ENCODE measurements at places on chromosomes 13 and 19.
A peak's percentile ranks its signal among the peaks of the same experiment; 100 is the strongest.

- DNase-seq, result no peak
Measured at GRCh38 chr13:55516610-55517009, 1624.1 kb upstream of the PRR20A start.

- no peak for DNase-seq
Measured at GRCh38 chr13:30690282-30691188, 44.8 kb upstream of the ALOX5AP start.

DNA sequence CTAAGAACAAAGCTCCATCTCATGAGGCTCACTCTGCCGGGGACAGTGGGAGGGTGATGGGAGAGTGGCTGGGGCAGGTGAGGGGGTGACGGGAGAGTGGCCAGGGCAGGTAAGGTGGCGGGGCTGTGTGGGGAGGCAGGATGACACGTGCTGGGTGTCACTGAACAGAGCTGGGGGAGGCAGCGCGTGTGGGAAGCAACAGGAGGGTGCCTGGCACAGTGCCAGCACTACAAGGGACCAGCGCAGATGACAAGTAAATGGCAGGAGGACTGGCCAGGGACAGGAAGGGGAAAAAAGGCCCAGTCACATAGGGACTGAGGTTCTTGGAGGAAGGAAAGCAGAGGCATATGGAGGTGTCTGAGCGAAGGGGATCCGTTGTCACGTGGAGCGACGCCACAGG is 129.9 kb downstream of the RNF17 start:
- no peak for DNase-seq

GRCh38 chr19:55370305-55370988 is at the start of gene IL11:
IL11 (minus strand) TSS chr19:55370463; CDS start chr19:55370310, 153 bp downstream.
- no peak for DNase-seq

DNA sequence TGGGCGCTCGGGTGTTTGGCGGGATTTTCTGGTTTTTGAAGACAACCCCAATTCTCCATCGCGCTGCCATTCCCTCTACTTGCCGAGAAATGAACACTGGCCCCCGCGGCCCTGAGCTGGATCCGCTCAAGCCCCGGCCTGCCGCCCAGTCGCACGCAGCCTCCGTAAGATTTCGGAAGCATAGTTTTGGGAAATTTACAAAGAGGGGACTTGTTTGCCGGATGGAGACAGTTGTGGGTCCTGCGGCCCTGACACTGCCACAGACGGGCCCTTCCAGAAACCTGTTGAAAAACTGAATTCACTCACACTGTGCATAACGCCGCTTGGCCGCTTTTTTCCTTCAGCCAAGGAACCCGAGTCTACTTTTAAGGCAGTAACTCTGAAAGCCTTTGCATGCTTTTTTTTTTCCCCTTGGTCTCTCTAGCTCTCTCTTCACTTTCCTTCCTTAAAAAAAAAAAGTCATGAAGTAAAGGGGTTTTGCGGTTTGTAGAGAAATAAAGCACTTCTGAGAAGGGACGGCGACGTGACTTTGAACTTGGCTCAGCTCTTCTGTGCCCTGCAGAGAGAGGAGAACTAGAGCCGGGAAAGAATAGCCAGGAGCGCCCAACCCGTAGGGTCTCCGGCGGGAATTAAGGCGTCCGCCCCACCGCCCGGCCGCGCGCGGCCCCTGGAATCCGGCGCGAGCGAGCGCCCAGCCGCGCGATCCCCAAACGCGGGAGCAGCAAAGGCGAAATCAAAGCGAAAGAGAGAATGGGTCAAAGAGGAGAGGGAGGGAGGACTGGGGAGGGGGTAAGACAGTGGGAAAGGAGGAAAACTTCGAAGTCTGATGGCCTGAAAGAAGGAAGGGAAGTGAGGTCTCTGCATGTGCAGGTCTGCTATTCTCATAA is 3.4 kb upstream of the ZIC2 start:
- no peak for DNase-seq

DNA sequence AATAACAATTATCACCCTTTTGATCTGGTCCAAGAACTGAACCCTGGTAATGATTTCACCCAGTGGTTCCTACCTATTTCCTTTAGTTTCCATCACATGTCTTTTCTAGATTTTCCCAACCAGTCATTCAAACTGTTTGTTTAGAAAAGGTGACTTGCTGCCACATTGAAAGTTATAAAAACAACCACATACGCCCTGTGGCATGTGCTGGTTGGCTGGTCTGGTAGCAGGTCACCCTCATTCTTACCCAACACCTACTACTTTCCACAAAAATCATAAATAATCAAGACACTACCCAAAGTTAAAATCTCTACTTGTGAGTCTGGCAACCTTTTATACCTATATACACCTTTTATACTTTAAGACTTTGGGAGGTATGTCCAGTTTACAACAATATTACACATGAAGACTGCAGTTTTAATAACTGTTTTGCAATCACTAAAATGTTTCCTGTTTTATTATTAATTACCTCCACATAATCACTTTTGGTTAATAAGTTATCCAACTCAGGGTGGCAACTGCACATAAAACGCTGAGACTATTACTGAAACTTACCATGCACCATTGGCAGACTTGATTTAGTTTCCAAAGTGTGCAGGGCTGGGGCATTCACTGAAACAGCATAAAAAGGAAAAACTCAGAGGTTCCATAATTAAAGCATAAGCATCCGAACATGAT is 38.9 kb downstream of the DZIP1 start:
- DNase-seq, result no peak

- no peak for DNase-seq
Measured at GRCh38 chr19:1624458-1624857, 19.2 kb upstream of the UQCR11 start.

GRCh38 chr19:17677002-17677401 is 11.2 kb downstream of the UNC13A start:
- no peak for DNase-seq

- DNase-seq, result peak; percentile 38
Measured at GRCh38 chr19:8396563-8397203, 6.5 kb downstream of the RAB11B start.

DNA sequence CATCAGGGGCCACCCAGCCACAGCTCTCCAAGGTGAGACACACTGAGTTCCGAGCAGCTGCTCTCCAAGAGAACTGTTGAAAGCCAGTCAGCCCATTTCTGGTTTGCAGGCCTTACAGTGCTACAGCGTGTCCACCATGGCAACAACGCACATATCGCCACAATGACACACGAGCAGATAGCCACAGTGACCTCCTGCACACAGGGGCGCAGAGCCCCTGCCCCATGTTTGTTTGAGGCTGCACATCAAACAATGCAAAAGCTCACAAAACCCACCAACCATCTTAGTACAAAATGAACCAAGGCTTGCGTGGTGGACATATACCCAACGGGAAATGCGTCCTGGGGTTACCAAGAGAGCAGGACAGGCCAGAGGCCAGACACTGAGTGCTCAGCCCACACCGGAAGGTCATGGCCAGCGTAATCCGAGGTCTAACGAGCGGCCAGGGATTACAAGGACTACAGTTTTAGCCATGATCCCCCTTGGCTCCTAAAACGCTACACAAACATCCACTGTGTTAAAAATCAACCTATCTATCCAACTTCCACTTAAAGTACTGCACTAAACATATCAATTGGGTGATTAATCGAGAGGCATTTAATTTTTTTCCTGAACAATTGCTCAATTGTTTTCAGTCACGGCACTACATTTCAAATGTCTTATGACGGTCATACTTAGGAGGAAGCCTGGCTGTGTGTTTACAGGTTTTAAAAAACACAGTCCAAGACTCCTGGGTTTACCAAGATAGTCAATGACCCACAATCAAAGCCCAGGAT is 56.0 kb downstream of the STK24 start:
- DNase-seq, result no peak

DNA sequence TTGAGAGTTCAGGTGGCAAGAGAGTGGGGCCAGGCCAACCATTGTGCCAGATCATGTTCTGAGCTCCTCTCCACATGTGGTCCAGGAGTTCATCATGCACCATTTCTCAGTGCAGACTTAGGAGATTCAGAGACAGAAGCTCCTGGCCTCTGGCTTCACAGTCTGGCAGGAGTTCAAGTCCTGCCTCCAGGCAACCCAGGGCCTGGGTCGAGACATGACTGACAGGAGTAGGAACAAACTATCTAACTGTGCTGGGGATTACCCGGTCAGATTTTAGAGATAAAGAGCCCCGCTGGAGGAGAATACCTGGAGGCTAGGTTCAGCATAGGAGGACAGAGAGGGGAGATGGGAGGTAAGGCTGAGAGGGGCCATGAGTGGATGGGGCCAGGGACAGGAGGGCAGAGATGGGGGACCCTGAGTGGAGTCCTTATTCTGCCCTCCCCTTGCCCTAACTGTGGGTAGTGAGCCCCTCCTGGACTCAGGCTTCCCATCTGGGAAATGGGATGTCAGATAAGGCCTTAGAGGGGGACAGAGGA is 906 bp upstream of the CYP4F11 start:
- DNase-seq, result no peak

DNA sequence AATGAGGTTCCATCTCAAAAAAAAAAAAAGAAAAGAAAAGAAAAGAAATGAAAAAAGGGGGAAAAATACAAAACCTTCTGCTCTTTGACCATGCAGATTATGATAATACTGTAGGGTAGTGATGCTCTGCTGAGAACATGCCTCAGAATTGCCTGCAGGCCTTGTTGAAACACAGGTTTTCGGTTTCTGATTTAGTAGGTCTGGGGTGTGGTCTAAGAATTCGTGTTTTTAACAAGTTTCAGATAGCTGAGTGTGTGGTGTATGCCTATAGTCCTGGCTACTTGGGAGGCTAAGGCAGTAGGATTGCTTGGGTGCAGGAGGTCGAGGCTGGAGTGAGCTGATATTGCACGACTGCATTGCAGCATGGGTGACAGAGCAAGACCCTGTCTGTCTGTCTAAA is 14.9 kb upstream of the CYP2B6 start:
- DNase-seq, result no peak

GRCh38 chr13:113123226-113124201 is 915 bp downstream of the F10 start:
- DNase-seq, result no peak

DNA sequence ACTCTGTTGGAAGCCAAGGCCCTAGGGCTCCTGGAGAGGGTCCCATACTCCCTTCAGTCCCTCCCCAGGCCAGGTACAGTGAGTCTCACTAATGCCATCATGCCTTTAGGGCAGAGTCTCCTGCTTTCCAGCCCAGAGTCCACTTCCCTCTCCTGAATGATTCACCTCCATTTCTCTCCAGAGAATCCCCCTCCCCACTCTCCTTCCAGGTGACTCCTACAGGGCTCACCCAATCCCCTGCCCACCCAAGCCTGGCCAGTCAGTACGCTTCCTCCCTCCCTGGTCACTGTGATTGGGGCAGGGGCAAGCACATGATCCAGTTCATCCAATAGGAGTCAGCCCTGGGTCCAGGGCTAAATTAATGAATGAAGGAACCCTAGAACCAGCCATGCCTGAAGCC is 35.0 kb upstream of the PNMA8B start:
- DNase-seq, result no peak

GRCh38 chr19:55544776-55545439 is 435 bp downstream of the SBK3 start:
- no peak for DNase-seq

DNA sequence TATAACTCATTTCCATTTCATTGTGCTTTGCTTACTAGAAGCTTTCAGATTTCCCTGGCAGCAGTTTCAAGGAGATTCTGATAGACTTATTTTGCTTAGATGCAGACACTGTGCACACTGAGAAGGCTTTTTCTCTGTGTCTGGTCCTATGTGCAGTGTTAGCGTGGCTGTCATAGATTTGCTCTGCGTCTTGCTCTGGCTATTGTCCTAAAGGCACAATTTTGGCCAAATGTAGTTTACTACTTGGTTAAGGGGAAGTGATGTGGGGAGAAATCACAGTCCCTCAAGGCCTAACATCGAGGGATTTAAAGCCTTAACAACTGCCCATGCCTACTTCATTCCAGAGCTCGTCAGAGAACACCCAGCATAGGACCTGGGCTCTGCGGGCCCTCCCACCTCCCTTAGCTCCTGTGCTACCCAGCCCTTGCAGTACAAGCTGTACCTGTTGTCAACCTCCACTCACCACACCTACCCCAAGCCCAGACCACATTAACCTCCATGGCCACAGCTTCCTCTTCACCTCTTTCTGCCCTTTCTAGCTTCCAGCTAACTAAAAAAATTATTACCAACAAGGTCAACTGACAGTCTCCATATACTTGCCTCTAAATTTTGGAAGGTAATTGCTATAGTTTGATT is 38.9 kb upstream of the KATNAL1 start:
- DNase-seq, result no peak

DNA sequence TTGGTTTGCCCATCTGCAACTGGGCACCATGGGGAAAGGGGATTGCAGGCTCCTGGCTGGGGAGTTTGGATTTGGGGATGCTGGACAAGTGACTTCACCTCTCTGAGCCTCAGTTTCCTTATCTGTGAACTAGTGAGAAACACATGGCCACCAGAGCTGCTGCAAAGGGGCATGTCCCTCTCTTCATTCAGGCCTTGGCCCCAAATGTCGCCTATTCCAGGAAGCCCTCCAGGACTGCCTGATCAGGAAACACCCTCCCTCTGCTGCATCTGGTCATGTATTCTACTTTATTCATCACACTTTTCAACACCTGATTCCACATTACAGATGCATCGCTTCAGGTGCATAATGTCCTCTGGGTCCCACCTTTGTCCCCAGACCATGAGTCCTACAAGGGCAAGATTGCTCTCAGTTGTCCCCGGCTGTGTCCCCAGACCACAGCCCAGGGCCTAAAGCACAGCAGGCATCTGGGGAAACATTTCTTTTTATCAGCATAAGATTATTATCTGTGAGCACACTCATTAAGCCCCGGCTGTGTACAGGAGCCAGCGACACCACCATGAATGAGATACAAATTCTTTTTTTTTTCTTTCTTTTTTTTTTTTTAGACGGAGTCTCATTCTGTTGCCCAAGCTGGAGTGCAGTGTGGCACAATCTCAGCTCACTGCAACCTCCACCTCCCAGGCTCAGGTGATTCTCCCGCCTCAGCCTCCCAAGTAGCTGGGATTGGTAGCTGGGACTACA is 37.5 kb downstream of the ARRDC2 start:
- DNase-seq, result no peak

DNA sequence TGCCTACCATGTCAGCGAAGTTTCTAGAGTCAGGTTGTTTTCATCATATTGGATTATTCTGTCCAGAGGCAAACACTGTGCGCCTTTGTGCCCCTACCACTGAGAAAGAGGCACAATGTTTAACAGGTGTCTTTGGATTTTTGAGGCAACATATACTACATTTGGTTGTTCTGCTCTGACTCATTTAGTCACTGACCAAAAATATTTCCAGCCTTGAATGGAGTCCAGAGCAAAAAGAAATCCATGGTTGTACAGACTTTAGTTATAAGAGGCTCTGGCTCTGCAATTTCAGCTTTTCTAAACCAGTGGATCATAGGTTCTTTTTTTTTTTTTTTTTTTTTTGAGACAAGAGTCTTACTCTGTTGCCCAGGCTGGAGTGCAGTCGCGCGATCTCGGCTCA is 35.7 kb downstream of the LACC1 start:
- no peak for DNase-seq

DNA sequence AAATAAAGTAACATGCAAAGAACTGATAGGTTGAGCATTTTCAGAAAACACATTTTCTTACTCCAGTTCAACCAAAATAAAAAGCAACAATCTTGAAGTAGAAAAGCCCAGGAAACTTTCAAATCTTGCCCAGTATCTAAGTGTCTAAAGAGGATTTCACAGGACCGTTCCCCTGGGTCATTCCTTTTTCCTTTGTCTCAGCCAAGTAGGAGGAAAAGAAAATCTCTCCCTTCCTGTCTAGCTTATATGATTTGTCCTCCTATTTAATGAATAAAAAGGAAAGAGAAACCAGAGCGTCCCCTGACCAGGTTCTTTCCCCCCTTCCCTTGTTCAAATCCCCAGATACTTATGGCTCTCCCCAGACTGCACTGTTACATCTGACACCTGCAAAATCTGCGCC is 248.0 kb downstream of the KCTD12 start:
- no peak for DNase-seq
